Urinary bladder (tissue), 4 donors: ENCODE measurements at places on chromosomes 12 and 14. TPM values are rescaled to one million over a fixed set of nuclear protein-coding genes. Genes with fewer than 3 reads are reported as not detected.

The AMDHD1 gene
- 0.80 TPM for polyA plus RNA-seq

GRCh38 chr14:95707327-95707726 lies 6.6 kb downstream of the TCL1A start:
- DNase-seq, result no peak

DNA sequence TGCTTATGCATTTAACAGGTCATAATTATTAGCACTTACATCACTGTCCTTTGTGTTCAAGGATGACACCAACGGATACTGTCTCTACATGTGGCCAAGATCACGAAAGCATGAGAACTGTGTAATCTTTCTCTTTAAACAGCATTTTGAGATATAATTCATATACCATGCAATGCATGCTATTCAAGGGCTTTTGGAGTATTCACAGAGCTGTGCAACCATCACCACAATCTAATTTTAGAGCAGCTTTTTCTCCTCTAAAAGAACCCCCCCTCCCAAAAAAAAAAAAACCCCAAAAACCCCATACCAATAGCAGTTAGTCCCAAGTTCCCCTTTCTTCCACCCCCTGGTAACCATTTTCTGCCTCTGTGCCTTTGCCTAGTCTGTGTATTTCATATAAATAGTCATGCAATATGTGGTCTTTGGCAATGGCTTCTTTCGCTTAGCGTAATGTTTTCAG lies 60.6 kb downstream of the SPRING1 start:
- DNase-seq, result no peak

DNA sequence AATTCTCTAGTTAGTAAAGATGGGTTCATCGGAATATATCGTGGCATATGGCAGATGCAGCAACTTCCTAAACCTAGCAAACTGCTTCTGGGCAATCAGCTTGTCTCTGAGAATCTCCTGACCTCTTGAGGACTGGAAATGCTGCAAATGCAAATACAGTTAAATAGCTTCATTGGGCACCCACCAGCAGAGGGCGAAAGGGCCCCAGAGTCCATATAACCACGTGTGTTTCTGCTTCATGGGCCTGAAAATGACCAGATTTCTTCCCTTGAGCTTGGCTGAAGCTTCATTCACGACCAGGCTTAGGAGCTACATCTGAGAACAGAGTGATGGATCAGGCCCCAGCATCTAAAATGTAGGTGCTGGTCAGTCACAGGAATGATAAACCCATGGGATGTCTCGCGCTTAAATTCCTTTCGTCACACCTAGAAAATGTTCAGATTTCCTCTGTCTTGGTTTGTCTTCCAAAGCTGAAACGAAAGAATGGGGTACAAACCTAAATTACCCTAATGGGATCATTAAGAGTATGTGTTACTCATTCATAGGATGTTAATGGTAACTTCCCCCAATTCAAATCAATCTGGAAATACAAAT lies 1482.5 kb upstream of the TMEM132C start:
- no peak for DNase-seq

The DNAH10 gene
- polyA plus RNA-seq, result 0.14 TPM

The PTPN6 gene
- polyA plus RNA-seq, result 17.2 TPM

The NANOG gene
- polyA plus RNA-seq, result not detected
